ENCODE measurements at places on chromosomes 7 and 10.

- DNase-seq = no peak
Observed at GRCh38 chr10:21511095-21511570, 14.3 kb downstream of the SKIDA1 start.

- DNase-seq = no peak
Observed at GRCh38 chr7:149759093-149759860, 14.1 kb downstream of the ZNF467 start.

- DNase-seq = no peak
Observed at GRCh38 chr7:77368974-77369373, 47.2 kb downstream of the GSAP start.

GRCh38 chr7:69654381-69654780 is 56.1 kb downstream of the AUTS2 start:
- no peak for DNase-seq

DNA sequence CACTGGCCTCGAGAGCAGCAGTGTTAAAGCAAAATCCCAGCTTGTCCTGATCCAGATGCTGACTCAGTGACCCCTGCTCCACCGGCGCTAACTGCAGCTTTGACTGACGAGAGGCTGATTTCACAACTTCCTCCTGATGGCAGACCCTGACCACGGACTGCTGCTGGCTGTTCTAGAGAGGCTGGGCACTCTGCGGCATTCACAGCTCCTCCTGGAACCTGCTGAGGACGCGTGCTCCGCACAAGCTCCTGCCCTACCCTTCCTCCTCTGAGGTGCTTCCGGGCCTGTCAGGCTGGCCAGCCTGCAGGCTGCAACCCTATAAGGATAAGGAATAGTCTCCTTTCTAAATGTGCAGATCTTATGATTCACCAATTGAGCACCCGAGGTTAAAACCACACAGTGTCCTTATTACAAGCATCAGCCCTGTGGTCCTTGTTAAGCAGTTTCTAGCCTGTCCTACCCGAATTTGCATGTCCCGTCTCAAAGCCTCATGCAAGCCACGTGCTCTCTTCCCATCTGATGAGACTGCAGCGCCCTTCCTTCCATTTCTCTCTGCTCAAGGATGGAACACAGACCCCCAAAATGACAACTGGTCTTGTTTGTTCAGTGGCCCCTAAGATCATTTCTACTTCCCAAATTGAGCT is 35.5 kb upstream of the NCAPG2 start:
- peak; percentile 24 for DNase-seq

DNA sequence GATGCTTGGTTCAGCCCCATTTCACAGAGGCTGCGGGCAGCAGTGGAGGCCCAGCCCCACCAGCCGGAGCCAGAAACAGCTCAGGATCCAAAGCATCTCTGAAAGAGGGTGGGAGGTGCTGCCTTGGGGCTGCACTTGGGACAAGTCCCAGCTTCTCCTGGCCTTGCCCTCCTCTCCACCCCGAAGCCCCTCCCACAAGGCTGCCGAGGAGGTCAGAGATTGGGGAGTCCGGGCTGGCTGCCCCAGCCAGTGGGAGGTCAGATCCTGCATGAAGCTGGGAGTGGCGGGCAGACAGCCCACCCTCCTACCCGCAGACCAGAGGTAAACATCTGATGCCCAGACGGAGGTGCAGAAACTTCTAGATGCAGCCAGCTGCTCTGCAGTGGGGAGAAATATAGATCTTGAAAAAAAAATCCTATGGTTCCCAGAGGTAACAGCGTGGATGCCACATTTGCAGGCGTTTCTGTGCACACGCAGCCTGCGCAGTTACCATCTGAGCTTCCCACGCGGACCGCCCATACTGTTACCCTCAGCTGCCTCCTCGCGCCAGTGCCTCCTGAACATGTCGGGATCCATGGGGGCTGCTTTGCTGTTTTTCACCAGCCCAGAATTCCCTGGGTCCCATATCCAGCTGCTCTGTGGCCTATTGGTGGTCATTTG is 36.9 kb upstream of the GNA12 start:
- DNase-seq = no peak

- DNase-seq = no peak
Observed at GRCh38 chr10:78407009-78407711, 373.5 kb downstream of the RPS24 start.

GRCh38 chr10:97861097-97861750 is 11.6 kb downstream of the GOLGA7B start:
- DNase-seq = no peak

DNA sequence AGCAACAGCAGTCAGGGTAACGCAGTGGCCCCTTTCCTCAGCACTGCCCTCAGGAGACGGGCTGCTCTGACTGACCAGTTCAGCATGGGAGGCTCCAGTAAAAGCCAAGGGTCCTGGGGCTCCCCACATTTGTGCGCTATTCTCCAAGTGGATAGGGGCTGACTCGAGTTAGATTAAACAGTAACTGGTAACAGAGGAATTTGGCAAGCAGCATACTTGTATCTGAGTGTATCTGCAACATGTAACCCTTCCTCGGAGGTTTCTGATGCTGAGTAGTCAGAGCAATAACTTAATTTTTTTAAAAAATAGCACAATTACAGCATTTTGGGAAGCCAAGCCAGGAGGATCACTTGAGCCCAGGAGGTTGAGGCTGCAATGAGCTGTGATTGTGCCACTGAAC is 22.8 kb downstream of the SORBS1 start:
- no peak for DNase-seq
